Activated naive CD4-positive, alpha-beta T cell treated with anti-CD3 and anti-CD28 coated beads, Interleukin-2, amount 50 U/mL, for 72 hours (primary cell): ENCODE measurements at places on chromosomes 3 and 15.

GRCh38 chr3:165641569-165642310 is 195.5 kb downstream of the BCHE start:
- DNase-seq: no peak

DNA sequence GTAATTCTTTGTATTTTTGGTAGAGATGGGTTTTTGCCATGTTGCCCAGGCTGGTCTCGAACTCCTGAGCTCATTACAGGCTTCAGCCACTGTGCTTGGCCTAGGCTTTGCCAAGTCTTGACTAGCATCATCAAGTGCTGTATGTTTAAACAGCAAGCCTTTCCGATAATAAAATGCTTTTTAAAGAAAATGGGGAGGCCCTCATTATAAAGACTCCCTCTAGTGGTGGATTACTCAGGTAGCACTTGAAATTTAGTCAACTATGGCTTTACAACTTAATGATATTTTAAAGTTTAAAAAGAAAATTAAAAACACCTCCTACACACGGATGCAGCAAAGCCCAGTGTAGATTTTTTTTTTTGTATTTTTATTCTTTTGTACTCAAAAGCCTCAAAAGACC is 213.6 kb downstream of the GAP43 start:
- no peak for DNase-seq

DNA sequence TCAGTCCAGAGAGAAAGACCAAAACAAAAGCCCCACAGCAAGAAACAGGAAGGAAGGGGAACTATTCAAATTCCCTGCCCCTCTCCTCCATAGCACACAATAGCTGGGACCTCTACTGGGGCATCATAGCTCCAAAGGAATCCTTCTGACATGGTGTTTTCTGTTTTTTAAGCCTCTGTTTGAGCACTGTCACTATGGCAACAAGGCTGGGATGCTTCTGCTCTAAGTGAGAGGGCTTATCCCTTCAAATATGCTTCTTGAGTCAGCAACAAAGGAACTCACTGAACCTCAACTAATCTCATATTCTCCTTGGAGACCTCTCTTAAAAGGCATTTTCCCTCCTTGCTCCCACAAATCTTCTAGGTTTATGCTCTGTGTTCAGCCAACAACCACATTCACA is 40.5 kb downstream of the MYLK start:
- DNase-seq: no peak

- DNase-seq: no peak
Measured at GRCh38 chr3:193237030-193237429, 4.0 kb upstream of the PLAAT1 start.

- DNase-seq: no peak
Measured at GRCh38 chr3:61620073-61620472, 58.7 kb downstream of the PTPRG start.

DNA sequence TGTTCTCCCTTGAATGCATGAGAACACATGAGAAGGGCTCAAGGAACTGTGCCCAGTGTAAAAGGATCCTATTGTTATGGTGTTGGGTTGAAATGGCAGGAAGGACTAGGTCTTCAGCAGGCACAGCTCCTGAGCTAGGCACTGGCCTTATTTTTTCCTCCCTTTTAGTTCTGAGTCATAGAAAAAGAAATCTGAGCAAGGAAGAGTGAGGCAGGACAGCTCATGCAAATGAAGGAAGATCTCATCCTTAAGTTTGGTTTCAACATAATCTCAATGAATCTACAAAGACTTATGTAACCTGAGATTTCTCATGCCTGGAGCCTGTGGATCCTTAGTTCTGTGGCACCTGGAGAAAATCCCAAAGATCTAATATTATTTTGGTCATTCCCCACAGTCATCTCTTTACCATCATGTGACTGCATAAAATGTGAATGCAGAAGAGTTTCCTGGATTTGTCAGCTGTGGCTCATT is 188.6 kb upstream of the TBL1XR1 start:
- no peak for DNase-seq

GRCh38 chr3:51799879-51800749 is 21.1 kb upstream of the IQCF6 start:
- DNase-seq: no peak

DNA sequence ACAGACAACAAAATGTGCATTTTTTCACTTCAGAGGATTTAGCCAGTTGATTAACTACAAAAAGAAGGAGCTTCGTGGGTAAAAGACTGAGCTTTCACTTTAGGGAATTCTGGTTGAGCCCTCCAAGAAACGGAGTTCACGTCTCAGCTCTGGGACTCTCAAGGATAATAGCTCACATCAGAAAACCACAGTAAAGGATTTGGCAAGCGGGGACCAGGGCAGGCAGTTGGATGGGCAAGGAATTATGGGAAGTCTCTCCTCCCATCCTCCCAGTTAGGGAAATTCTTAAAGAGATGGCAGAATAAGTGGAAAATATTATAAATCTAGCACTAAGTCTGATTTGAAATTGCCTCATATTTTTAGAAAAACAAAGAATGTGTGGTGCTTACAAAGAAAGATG is 188.3 kb upstream of the EOMES start:
- no peak for DNase-seq

- DNase-seq: no peak
Measured at GRCh38 chr3:13569201-13569600, 20.3 kb downstream of the FBLN2 start.

DNA sequence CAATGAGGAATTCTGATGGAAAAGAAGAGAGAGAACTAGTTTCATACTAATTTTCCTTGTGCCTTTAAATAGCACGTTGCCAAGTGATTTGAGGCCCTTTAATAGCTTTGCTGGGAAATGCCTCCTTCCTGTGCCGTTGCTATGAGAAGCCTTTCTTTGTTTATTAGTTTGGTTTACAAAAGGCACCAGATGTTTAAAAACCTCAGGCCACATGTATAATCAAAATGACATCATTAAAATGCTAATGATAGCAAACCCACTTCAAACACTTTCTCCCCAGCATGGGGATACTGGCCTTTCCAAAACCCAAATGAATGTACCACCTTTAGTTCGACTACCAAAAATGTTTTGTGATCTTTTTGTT is 50.0 kb upstream of the TBC1D23 start:
- no peak for DNase-seq
